ENCODE measurements at places on chromosomes 7 and 10.

- DNase-seq = no peak
These were observed 30.4 kb downstream of the PLAU start for GRCh38 chr10:73941300-73941699.

DNA sequence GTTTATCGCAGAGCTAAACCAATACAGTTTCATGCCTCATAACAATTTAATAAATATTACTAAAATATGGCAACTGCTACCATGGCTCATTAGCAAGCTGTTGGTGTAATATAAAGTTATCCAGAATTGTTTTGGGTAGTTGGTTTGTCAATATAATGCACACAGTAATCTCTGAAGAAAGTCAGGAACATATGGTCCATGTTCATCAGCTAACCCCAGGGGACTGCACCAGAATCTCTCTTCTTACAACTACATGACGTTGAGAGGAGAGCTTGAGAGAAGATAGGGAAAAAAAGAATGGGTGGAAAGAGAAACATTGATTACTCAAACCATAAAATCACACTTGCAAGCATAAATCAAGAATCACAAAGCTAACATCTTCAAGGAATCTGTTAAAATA, 333.7 kb downstream of the NRG3 start:
- no peak for DNase-seq

DNA sequence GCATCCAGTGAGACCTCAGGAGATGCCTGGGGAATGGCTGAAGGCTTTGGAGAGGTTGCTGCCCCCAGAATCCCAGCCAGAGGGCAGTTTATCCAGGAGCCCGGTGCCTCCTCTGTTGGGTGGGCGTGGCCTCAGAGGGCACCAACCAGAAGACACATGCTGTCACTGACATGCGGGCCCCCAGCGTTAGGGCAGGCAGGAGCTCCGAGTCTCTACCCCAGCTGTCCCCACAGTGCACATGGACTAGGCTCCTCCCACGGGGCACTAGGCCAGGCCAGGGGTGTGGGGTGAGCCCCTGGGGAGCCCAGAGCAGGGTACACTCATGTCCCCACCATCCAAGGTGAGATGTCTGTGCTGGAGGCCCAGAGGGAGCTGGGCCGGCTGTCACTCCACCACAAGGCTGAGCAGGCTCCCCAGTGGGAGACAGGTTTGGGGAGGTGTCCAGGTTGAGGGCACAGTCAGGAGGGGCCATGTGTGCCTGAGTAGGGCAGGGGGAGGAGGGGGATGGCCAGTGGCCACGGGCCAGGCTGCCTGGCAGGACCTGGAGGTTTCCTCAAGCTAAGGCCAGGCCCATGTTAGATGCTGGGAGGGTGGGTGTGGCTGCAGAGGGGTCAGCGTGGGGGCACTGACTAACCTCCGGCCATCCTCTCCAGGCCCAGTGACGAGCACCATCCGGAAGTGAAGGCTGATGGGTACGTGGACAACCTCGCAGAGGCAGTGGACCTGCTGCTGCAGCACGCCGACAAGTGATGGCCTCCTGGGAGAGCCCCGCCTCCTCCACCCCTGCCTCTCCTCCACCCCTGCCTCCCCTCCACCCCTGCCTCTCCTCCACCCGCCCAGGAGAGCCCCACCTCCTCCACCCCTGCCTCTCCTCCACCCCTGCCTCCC, 131.3 kb downstream of the FAM53B start:
- peak; percentile 10 for DNase-seq

GRCh38 chr10:517241-517830, 172.1 kb downstream of the DIP2C start:
- no peak for DNase-seq

GRCh38 chr7:711093-711921, 15.2 kb upstream of the DNAAF5 start:
- no peak for DNase-seq

- no peak for DNase-seq
These were observed 88.8 kb upstream of the KIF5B start for GRCh38 chr10:32144817-32145688.

DNA sequence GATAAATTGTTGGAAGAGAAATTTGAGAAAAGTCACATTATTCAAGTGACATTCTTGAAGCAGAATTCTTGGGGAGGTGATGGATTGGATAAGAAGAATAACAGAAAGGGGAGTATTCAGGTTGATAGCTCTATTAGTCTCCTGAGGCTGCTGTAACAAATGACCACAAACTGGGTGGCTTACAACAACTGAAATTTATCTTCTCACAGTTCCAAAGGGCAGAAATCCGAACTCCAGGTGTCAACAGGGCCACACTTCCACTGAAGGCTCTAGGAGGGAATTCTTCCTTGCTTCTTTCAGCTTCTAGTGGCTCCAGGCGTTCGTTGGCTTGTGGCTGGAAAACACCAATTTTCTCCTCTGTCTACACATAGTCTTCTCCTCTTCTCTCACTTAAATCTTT, 99.8 kb downstream of the TES start:
- no peak for DNase-seq

DNA sequence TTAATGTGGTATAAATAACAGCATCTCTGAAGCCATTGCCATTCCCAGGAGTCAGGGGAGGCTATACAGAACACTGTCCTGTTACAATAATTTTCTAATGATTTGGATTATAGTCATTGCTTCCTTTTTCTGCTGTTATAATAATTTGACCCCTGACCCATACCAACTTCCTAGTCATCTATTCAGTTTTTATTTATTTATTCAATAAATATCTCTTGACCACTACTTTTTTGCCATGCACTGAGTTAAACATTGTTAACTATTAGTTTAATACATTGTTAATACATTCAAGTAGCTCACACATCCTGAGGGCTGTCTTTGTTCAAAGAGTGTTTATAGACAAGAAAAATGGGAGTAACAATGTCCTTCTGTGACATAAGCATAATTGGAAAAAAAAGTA, 235.5 kb upstream of the MEOX2 start:
- no peak for DNase-seq

DNA sequence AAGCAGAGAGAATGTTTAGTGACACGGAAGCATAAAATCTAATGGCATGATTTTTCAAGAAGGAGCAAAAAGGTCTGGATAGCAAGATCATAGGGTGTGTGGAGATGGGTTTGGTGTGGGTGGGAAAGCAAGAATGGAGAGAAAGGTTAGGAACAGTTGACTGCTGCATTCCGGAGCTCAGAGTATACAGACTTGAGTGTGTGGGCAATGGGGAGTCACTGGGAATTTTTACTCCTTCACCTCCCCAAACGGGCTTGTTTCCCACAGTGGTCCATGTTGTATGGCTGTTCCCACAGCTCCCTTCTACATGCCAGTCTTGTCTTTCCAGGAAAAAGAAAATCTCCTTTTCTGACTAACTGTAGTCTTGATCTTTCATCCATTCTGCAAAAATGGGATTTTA, 122.1 kb downstream of the CDK6 start:
- no peak for DNase-seq

GRCh38 chr10:3658766-3659165, 126.2 kb downstream of the KLF6 start:
- DNase-seq = no peak

GRCh38 chr10:47031901-47032465, 120.8 kb downstream of the PTPN20 start:
- no peak for DNase-seq

GRCh38 chr7:91869661-91870060, 10.8 kb downstream of the MTERF1 start:
- no peak for DNase-seq

All from MV-4-11 (cell line).